ENCODE measurements at places on chromosomes 12 and 14.

- no peaks in the 10 kb centered on the region for H3K4me1 ChIP-seq
- no peak for DNase-seq
- H3K27me3 ChIP-seq = no peaks in the 10 kb centered on the region
- H3K36me3 ChIP-seq = peaks cover 33% of the 10 kb centered on the region
- no peak overlapping the region for H3K4me3 ChIP-seq
These were observed 105.9 kb upstream of the TTC7B start for GRCh38 chr14:90922141-90922540.

DNA sequence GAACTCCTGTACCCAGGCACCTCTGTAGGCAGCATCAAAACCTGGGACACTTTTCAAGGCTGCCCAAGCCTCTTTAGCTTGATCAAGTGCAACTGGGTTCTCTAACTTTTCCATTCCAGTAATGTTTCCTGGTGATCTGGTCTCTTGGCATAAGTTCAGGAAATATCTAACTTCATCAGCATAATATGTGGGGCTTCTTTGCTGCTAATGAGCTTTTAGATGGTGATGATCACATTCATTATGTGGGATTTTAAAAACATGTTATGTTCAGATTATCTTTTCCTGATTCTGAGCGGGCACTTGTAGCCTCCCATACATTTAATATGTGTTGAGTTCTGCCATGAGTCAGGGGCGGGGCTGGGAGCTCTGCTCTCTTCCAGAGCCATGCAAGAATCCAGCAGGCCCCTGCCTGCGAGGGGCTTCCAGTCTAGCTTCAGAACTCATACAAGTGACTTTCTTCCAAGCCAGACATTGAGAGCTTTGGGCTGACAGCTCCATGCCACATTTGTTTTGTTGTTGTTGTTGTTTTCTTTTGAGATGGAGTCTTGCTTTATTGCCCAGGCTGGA, 39.5 kb upstream of the RIN3 start:
- no peak overlapping the region for H3K4me3 ChIP-seq
- H3K27me3 ChIP-seq = peaks cover 24% of the 10 kb centered on the region
- H3K36me3 ChIP-seq = no peaks in the 10 kb centered on the region
- no peak overlapping the region for H3K27ac ChIP-seq

- no peak overlapping the region for H3K27ac ChIP-seq
- no peaks in the 10 kb centered on the region for H3K27me3 ChIP-seq
- H3K4me3 ChIP-seq = no peak overlapping the region
These were observed 465.9 kb upstream of the TBX3 start for GRCh38 chr12:115149685-115150378.

GRCh38 chr12:114834621-114835020, 150.6 kb upstream of the TBX3 start:
- H3K4me3 ChIP-seq = no peak overlapping the region
- no peaks in the 10 kb centered on the region for H3K4me1 ChIP-seq
- H3K36me3 ChIP-seq = no peaks in the 10 kb centered on the region
- no peaks in the 10 kb centered on the region for H3K27me3 ChIP-seq
- no peak for DNase-seq

GRCh38 chr12:124148481-124149273, 146.2 kb upstream of the RFLNA start:
- H3K4me3 ChIP-seq = no peak overlapping the region
- H3K27me3 ChIP-seq = no peaks in the 10 kb centered on the region
- DNase-seq = no peak

DNA sequence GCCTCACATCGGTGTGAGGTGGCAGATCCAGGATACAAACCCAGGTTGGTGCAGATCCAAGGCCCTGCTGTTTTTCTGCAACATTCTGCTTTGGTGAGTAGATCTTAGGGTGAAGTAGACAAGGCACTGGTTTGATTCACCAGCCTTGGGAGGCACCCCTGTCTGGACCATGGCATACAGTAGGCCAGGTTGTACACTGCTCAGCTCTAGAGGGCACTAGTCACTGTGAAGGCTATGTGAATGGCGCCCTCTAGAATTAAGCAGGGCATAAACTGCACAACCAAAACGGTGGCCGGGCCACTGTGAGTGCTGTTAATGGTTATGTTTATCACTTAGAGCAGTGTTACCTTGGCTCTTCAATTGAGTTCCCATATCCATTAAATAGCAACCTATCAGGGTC, 280.6 kb upstream of the PWP1 start:
- no peak overlapping the region for H3K27ac ChIP-seq
- peaks cover 36% of the 10 kb centered on the region for H3K4me1 ChIP-seq
- peak; percentile 24 for DNase-seq
- no peaks in the 10 kb centered on the region for H3K27me3 ChIP-seq
